ENCODE measurements at places on chromosomes 6 and 20.

DNA sequence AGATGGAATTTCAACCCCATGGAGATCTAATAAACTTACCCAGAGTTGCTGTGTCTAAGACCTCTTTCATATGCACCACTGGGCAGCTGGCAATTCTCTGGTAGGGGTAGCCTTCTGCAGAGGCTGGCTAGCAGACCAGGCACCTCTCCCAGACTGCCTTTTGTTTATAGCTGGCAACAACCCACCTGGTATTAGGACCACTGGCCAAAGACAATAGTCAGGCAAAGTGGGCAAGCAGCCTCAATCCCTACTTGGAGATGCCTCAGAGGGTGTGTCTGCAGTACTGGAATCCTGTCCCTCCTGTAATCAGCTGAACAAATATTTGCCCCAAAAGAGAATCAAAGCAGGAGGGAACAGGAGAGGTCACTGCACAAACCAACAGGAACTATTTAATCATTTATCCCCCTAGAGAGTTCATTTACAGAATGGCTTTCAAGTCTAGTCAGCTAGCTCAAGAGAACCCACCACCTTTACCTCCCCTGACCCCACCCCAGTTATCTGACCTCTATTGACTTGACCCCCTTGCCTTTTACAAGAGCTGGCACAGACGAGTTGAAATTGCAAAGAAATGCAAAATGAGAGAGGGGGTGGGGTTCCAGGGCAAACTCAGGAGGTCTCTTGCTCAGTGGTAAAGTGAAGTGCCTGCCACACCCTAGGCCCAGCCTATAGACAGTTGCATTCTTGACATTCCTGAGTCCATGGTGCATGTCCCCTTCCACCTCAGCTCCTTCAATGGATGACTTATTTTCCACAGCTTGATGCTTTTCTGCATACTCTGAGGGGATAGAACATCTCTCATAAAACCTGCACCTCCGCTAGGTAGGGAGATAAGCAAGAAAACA lies 2.8 kb downstream of the BCL2L1 start:
- no peak for DNase-seq

DNA sequence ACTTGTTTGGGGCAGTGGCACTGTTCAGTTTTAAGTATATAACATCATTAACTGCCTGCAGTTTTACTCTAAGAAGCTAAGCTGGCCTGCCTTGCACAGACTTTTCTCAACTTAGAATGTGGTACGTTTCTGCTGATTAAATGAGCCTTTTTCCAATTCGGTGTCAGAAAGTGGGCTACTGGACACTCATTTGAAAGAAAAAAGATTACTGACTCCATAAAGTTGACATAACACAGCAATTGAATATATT lies 2.1 kb downstream of the ZMYND8 start:
- DNase-seq: no peak

DNA sequence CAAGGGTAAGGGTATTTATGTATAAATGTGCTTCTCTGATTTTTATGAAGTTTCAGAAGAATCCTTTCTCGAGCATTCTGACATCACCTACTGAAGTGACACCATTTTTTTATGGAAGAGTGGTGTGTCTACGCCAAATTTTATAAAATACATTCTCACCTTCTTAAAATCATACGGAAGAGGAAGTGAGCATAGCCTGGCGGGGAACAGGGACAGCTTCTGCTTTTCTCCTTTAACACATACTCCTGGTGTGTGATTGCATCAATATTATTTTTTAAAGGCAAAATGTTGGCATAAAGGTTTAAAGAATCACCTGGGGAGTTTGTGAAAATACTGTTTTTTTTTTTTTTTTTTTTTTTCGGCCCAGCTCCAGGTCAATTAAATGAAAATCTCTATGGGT lies 733.6 kb upstream of the MAN1A1 start:
- DNase-seq: no peak

DNA sequence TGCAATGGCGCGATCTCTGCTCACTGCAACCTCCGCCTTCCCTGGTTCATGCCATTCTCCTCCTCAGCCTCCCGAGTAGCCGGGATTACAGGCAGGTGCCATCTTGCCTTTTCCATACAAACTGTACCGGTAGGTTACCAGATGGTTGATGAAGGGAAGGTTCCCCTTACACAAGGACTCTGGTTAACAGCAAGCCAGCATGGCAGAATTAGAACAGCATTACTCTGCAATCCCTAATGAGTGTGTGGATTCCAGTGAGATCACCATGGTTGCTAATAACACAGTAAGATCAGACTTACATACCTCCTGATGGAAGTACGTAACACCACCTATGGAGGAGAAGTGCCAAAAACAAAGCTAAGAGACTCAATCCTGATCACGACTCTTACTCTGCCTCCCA lies 51.7 kb downstream of the TTI1 start:
- no peak for DNase-seq

GRCh38 chr20:60453388-60454246 lies 495.4 kb downstream of the CDH26 start:
- DNase-seq: no peak

DNA sequence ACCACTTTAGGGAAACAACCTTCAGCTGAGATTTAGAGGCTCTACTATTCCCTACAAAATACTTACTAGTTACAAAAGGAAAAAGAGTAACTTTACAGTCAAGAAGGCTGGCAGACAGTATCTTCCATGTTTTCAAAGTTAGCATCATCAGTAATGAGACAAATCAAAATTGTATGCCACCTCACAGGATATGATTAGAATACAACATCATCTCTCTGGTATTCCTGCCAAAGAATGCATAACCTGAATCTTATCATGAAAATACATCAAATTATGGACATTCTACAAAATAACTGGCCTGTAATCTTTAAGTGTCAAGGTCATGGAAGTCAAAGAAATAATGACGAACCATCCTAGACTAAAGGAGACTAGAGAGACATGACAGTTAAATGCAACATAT lies 38.4 kb downstream of the CDK5RAP1 start:
- no peak for DNase-seq

GRCh38 chr6:151070631-151071051 lies 169.1 kb upstream of the AKAP12 start:
- DNase-seq: no peak

DNA sequence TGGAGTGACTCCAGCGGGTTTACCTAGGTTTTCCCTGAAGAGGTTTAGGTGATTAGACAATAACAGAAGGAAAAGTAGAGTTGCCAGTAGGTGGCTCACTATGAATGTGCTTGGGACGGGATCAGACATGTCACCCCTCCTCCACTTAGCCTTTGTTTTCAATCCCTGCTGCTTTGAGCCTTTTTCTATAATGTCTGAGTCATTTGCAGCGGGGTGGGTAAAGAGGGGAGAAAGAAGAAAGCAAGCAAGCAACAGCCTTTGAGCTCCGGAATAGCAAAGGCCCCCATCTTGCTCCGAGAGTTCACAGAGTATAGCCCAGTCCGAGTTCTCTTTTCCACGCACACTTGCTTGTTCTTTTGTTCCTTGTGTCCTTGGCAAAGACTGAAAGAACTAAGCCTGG lies 129.1 kb downstream of the PACRG start:
- no peak for DNase-seq

GRCh38 chr6:135195522-135195921 lies 14.4 kb downstream of the MYB start:
- DNase-seq: peak; percentile 73

DNA sequence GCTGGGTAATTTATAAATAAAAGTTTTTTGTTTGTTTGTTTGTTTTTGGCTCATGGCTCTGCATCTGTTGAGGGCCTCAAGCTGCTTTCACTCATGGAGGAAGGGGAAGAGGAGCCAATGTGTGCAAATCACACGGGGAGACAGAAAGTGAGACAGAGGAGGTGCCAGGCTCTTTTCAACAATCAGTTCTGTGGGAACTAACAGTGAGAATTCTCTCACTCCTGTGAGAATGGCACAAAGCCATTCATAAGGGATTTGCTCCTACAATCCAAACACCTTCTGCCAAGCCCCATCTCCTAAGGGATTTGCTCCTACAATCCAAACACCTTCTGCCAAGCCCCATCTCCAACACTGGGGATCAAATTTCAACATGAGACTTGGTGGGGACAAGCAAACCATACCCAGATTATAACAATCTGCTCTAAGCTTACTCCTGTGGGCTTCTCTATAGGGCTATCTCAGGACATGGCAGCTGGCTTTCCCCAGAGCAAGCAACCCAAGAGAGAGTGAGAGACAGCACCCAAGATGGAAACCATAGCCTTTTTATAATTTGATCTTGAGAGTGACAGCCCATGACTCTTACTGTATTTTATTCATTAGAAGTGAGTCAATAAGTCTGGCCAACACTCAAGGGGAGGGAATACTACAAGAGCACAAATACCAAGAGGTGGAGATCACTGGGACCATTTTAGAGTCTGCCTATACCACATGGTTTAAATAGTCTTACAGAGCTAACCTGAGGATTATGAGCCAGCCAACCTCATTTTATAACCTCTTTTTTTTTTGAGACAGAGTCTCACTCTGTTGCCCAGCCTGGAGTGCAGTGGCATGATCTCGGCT lies 22.8 kb upstream of the LRRC1 start:
- no peak for DNase-seq

- no peak for DNase-seq
These were observed 152.0 kb downstream of the TSHZ2 start for GRCh38 chr20:53124075-53124551.

GRCh38 chr20:31813611-31814010 lies 5.5 kb upstream of the MYLK2 start:
- no peak for DNase-seq

GRCh38 chr6:86215323-86215722 lies 572.6 kb upstream of the SYNCRIP start:
- DNase-seq: no peak

DNA sequence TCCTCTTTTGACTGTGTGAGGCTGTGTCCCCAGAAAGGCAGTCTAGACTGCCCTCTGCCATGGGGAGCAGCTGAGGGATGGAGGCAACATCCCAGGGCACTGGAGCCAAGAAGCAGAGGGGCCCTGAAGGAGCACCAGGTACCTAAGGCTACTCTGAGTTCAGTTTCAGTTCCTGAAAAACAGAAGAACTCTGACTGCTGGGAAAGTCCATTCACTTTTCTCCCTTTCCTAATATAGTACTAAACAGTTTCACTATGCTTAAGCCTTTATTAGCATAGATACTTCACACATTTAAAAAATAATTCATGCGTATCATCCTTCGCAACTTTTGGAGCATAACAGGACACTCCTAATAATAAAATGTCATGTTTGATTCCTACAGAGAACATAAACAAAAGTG lies 130.0 kb downstream of the FOXC1 start:
- DNase-seq: no peak

DNA sequence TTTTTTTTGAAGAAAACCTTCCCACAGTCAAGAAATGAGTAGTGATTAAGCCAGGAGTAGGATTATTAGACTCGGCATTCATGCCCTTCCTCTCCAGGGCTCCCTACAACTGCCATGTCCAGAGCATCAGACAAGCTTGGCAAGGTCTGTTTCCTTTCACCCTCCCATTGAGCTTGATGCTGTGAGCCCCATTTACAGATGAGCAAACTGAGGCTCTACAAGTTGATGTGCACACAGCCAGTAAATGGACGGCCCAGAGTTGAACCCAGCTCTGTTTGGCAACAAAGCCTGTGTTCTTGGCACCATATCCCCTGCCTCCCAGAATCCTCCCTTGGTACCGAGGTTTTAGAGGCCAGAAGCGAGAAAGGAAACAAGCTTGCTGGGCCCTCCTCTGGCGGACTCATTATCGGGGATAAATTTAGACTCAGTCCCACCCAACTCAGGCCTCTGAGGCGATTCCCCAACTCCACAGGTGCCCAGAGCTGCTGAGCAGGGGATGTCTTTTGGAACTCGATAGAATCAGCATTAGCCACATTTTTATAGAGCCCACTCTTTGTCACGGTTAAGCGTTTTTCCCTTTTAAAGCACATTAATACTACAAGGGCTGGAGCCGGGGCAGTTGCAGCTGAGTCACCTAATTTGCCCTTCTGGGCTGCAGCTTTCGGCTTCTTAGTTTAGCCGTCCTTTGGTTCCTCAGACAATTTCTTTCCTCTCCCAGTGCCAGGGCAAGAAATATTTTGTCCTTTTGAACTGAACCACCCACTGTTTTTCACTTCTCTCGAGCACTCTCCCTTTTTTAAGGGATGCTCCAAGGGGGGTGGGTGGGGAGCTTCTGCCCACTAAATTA lies 23.0 kb upstream of the NFATC2 start:
- DNase-seq: no peak

- peak; percentile 43 for DNase-seq
These were observed 48.7 kb downstream of the TMEM242 start for GRCh38 chr6:157274471-157275226.

DNA sequence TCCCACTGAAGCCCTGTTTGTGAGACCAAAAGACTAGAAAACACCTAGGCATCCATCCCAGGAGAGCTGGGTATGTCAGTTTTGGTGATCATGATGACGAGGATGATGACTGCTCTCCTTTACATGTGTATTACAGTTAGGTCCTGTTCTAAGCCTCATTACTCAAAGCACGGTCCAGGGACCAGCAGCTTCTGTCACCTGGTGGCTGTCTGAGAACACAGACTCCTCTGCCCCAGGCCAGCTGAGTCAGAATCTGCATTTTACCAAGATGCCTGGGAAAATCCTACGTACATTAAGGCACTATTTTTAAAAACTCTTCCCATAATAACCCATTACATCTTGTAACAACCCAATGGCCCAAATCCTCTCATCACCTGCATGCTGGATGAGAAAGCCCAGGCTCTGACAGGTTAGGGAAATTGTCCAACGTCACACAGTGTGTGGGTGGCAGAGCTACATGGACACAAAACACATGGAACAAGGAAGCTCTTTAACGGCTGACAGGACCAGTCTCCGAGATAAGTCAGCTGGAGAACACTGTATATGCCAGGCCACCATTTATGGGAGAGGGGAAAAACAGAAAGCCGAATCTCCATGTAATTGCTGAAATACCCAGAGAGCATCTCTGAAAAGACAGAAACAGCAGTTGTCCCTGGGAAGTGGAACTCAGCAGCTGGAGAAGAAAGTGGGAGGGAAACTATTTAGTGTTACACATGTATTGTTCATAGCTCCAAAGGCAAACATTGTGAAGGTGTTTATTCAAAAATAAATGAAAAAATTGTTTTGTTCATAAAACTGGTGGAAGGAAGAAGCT lies 65.4 kb downstream of the BMP7 start:
- DNase-seq: no peak

- no peak for DNase-seq
These were observed 606.9 kb downstream of the CDH26 start for GRCh38 chr20:60565083-60565482.

DNA sequence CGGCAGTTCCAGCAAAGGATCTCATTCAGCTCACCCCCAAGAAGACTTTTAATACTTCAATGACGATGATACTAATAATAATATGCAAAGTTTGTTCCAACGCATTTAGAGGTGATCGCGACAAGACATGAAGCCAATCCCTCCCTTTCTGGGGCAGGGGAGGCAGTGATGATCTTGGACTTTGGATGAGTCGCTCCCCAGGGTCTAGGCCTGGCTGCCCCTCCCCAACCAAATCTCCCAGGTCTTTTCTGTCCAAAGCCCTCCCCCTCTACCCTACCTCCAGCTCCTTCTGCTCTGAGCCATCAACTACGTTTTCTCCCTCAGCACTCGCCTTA lies 33.9 kb downstream of the HLA-A start:
- no peak for DNase-seq

Data from CMK (cell line).